ENCODE measurements at places on chromosomes 7 and 10.
A peak's percentile ranks its signal among the peaks of the same experiment; 100 is the strongest.

GRCh38 chr10:93488956-93489528 is 6.9 kb upstream of the MYOF start:
- DNase-seq: no peak

DNA sequence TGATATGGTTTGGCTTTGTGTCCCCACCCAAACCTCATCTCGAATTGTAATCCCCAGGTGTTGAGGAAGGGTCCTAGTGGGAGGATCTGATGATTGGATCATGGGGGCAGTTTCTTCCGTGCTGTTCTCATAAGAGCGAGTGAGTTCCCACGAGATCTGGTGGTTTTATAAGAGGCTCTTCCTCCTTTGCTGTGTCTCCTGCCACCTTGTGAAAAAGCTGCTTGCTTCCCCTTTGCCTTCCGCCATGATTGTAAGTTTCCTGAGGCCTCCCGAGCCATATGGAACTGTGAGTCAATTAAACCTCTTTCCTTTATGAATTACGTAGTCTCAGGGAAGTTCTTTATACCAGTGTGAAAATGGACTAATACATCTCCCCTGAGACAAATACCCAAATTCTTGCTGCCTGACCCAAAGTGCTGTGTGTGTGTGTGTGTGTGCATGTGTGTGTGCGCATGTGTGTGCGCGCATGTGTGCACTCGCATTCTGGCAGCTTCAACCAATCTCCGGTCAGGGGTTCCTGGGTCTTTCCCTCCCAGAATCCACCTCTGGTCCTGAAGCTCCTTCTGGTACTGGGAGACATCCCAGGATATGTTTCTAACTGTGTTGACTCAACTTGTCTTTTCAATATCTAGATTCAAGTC is 98.1 kb upstream of the LRRC4 start:
- DNase-seq: no peak

- DNase-seq: no peak
These were observed 25.4 kb downstream of the CYP2C9 start for GRCh38 chr10:94963901-94964300.

- DNase-seq: no peak
These were observed 15.6 kb downstream of the MKX start for GRCh38 chr10:27730041-27730440.

GRCh38 chr10:5325076-5325475 is 39.7 kb upstream of the UCN3 start:
- DNase-seq: no peak

DNA sequence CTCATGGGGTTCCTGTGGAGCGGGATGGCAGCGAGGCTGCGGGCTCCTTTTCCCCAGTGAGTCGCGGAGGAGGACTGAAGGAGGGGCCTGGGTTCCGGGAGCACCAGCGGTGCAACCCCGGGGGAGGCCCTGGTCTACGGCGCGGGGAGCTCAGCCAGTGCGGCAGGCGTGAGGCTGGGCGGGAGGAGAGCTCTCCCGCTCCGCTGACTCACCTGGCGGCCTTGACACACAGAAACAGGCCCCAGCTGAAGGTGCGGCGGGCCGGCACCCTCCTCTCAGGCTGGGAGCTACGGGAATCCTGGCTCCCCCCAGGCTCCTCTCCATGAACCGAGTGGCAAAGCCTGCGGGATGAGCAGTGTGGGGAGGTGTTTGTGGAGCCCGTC is 6.8 kb upstream of the NOM1 start:
- DNase-seq: no peak

DNA sequence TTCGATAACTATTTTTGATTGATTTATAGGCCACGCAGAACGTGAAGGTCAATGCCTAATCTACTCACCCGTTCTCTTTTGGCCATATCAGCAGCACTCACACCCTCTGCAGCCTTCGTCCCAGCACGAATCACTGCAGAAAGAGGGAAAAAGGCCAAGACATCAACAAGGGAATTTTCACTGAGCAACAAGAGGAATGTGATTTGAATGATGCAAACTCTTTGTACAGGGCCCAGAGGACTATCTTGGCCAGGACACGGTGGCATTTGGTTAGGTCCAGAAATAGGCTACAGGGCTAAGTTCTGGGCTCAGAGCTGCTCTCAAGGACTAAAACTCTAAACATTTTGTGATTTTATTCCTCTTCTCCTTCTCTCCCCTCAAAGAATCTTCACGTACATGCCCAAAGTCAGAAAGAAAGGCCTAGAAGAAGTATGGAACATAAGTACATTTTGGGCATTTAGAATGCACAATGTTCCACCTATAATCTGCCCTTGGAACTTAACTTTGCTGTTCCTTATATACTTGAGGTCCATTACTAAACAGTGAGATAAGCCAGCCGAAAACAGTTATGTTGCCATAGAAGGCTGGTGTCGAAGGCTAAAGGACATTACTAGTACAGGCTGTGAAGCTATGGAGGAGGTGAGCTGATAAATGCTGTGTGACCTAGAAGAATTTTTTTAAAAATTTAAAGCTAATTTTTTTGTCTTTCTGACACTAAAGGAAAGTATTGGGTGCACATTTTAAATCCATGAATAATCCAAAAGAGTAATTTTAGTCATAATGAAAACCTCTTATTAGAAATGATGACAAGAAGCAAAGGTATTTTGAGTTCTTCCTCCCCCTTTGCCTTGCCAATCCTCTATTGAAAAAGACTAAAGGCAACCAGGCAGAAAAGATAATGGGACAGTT is 20.0 kb downstream of the RBM28 start:
- DNase-seq: no peak

GRCh38 chr7:151756076-151756731 is 120.7 kb downstream of the PRKAG2 start:
- no peak for DNase-seq

- no peak for DNase-seq
These were observed 26.1 kb downstream of the KLRG2 start for GRCh38 chr7:139457153-139457946.

GRCh38 chr7:26105236-26105635 is 46.8 kb upstream of the NFE2L3 start:
- no peak for DNase-seq

GRCh38 chr7:40393660-40394059 is 258.9 kb downstream of the SUGCT start:
- DNase-seq: no peak

GRCh38 chr7:111855161-111855841 is 293.0 kb upstream of the IMMP2L start:
- no peak for DNase-seq

DNA sequence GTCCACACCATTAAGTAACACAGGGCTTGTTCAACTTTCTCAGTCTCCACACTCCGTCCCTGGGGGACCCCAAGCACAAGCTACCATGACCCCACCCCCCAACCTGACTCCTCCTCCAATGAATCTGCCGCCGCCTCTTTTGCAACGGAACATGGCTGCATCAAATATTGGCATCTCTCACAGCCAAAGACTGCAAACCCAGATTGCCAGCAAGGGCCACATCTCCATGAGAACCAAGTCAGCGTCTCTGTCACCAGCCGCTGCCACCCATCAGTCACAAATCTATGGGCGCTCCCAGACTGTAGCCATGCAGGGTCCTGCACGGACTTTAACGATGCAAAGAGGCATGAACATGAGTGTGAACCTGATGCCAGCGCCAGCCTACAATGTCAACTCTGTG is 81.1 kb upstream of the SAMD8 start:
- DNase-seq: no peak

DNA sequence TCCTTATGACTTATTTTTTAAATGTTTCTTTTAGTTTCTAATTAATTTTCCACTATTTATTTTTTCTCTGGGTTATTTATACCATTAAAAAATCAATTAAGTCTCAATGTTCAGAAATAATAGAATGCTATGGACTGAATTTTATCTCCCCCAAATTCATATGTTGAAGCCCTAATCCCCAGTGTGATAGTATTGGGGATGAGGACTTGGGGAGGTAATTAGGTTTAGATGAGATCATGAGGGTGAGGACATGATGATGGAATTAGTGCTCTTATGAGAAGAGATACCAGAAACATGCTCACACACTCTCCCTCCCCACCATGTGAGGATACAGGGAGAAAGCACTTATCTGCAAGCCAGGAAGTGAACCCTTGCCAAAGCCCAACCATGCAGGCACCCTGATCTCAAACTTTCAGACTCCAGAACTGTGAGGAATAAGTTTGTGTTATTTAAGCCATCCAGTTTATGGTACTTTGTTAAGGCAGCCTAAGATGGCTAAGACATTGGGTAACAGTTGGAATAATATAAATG is 202.6 kb downstream of the MDFIC start:
- no peak for DNase-seq

GRCh38 chr10:95790982-95791381 is 35.0 kb downstream of the ENTPD1 start:
- no peak for DNase-seq

GRCh38 chr10:16612115-16612980 is 90.7 kb upstream of the C1QL3 start:
- DNase-seq: no peak

GRCh38 chr7:82080254-82080927 is 310.5 kb upstream of the HGF start:
- no peak for DNase-seq

GRCh38 chr7:134690016-134690415 is 43.4 kb downstream of the BPGM start:
- DNase-seq: no peak

GRCh38 chr10:63064706-63065105 is 68.4 kb upstream of the NRBF2 start:
- no peak for DNase-seq

DNA sequence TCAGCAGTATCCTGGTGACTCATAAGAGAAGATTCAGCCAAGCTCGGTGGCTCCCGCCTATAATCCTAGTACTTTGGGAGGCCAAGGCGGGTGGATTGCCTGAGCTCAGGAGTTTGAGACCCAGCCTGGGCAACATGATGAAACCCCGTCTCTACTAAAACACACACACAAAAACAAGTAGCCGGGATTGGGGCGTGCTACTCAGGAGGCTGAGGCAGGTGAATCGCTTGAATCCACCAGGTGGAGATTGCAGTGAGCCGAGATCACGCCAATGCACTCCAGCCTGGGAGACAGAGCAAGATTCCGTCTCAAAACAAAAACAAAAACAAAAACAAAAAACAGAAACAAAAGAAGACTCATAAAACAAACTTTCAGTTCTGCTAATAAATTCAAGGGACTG is 551.1 kb upstream of the POT1 start:
- no peak for DNase-seq

- DNase-seq: peak; percentile 56
These were observed at the start of gene FOXP2 for GRCh38 chr7:114414156-114415063. Gene FOXP2 (plus strand): TSS chr7:114414815. CDS start chr7:114426512, 11,697 bp downstream.

- DNase-seq: no peak
These were observed 424.9 kb downstream of the CALN1 start for GRCh38 chr7:71987200-71987767.

DNA sequence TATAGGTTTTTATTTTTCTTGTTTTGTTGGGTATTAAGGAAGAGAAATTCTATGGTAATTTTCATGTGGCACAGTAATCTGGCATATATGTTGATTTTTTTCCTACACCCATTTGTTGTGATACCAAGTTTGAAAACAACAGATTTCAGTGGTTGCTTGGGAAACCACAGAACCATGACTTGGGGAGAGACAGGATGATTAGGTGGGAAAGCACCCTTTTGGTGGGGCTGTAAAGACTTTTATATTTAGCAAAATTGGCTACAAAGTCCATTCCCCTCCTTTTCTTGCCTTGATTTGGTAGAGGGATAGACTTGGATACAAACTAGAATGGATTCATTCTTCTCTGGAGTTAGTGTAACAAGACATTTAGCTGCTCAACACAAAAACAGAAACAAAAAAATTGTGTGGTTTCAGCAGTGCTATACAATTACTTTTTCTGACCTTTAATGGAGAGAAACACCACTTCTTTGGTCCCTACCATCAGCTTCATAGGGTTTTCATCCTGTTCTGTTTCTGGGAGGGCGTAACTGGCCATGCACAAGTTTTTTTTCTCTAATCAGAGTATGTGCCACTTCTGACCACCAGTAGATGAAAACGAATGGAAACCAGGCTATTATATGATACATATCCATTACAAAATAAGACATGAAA is 52.7 kb downstream of the FIGNL1 start:
- no peak for DNase-seq

GRCh38 chr7:26441611-26442277 is 150.1 kb downstream of the SNX10 start:
- no peak for DNase-seq

GRCh38 chr7:123876557-123877256 is 31.7 kb downstream of the HYAL4 start:
- DNase-seq: no peak

DNA sequence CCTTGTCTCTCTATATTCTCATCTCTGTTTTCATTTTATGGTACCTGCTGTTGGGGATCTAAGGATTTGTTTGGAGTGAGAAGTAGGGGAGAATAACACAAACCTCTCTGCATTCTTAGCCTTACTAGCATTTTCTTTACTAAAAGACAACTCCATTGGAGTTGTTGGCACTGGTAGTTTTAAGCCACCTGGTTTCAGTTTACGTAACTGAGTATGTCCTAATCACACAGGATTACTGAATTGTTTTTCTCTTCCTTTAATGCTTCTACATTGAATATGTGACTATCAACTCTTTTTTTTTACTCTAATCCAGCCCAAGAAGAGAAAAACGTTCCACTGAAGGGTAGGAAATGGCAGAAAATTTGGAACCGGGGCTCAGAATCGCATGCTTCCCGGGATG is 30.0 kb upstream of the TRIL start:
- DNase-seq: no peak

DNA sequence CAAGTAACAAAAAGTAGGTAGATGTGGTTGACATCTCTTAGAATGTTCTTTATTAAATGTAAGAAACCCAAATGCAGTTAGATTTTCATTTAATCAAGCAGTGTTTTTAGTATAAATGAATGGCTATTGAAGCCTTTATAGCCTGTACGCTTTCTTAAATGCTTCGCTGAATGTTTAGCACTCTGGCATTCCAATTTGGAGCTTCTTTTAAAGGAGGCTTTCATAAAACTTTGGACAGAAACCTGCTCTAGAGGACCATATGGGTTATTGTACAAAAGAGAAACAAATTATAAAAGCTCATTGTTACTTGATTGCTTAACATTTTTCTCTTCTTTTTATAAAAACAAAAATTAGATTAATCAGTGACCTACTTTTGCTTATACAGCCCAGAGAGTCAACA is 59.5 kb downstream of the KCND2 start:
- DNase-seq: no peak

- no peak for DNase-seq
These were observed 83.9 kb downstream of the OSBPL3 start for GRCh38 chr7:24896031-24896501.

DNA sequence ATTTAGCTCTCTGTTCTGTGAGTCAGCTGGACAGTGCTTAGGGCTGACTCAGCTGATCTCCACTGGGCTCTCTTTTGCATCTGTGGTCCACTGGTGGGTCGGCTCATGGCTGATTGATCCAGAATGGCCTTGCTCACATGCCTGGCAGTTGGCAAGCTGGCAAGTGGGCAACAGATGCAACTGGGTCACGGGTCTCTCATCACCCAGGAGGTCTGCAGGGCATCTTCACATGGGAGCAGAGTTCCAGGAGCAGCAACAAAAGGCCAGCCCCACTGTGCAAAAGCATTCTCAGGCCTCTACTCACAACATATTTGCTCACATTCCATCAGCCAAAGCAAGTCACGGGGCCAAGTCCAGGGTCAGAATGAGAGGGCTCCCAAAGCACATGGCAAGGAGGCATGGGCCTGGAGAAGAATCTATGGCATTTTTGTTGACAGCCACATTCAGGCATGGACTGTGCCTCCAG is 98.8 kb downstream of the OAT start:
- DNase-seq: no peak

- DNase-seq: no peak
These were observed 96.4 kb downstream of the FAS start for GRCh38 chr10:89086801-89087521.

Data from DMS153 (cell line).